ENCODE measurements at places on chromosomes 16 and 17.

DNA sequence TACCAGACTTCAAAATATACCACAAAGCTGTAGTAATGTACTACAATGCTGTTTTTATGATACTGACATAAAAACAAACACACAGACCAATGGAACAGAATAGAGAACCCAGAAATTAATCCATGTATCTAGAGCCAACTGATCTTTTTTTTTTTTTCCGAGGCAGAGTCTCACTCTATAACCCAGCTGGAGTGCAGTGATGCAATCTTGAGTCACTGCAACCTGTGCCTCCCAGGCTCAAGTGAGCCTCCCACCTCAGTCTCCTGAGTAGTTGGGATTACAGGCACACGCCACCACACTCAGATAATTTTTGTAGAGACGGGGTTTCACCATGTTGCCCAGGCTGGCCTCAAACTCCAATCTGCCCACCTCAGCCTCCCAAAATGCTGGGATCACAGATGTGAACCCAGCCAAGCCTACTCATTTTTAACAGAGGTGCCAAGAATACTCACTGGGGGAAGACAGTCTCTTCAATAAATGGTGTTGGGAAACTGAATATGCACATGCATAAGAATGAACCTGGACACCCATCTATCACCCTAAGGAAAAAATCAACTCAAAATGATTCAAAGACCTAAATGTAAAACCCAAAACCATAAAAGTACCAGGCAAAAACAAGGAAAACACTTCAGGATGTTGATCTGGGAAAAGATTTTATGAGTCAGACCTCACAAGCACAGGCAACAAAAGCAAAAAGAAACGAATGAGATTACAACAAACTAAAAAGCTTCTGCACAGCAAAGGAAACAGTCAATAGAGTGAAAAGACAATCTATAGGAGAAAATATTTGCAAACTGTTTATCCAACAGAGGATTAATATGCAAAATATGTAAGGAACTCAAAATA is 63.1 kb downstream of the STX8 start:
- no peak for DNase-seq

GRCh38 chr16:74603848-74604247 is 3.1 kb downstream of the GLG1 start:
- DNase-seq = no peak

DNA sequence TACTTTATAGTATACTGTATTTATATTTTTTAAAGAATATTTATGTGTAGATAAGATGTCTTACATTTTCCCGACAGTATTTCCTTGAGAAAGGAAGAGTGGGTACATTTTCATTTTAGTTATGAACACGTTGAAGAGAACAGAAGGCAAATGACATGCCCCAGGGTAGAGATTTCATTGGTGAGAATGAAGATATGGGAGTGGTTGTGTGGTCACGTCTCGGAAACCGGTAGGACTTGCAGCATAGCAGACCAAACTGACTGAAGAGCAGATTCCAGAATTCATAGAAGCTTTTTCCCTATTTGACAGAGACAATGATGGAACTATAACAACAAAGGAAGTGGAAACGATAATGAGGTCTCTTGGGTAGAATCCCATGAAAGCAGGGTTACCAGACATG is 71.7 kb downstream of the KCNJ2 start:
- DNase-seq = no peak

- no peak for DNase-seq
Measured at GRCh38 chr17:48113201-48113676, 5.7 kb downstream of the SNX11 start.

- DNase-seq = no peak
Measured at GRCh38 chr17:66805567-66805966, 29.4 kb upstream of the CACNG5 start.

DNA sequence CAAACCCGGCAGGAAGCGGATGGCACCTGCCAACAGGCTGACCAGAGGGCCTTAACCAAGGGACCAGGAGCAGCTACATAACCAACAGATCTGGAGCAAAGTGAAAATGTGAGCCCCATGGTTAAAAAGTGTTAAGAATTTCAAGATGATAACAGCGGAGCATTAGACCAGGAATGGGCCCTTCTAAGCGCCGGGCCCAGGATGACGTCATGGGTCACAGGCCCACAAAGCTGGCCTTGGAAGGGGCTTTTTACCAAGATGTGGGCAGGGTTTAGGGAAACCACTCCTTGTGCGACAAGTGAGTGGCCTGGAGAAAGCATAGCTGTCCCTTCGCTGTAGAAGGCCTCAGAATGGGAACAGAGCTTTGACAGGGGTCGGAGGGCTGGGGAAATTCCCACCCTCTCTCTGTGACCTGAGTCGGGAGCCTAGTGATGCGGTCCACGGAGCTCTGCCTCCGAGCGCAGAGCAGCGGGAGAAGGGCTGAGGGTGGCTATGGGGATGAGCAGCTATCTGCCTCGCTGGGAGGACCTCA is 84.4 kb upstream of the RPL38 start:
- DNase-seq = no peak

- no peak for DNase-seq
Measured at GRCh38 chr17:33929181-33929724, 325.8 kb upstream of the CCL2 start.

DNA sequence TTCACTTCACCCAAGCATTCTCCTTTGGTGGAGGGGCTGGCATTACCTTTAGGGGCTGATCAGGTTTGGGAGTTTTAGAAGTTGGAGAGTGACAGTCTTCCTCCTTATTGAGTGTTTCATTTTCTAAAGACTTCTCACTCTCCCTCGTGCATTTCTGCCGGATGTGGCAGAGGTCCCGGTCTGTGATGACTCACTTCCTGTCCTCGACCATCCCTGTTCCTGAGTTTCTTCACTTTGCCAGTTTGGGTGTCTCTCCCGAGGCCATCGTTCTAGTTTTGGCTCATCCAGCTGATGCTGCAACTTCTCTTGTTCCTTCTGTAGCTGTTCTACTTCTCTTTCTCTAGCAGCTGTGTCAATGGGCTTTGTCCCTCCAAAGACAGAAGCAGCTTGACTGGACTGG is 104.3 kb downstream of the PHKB start:
- DNase-seq = no peak

DNA sequence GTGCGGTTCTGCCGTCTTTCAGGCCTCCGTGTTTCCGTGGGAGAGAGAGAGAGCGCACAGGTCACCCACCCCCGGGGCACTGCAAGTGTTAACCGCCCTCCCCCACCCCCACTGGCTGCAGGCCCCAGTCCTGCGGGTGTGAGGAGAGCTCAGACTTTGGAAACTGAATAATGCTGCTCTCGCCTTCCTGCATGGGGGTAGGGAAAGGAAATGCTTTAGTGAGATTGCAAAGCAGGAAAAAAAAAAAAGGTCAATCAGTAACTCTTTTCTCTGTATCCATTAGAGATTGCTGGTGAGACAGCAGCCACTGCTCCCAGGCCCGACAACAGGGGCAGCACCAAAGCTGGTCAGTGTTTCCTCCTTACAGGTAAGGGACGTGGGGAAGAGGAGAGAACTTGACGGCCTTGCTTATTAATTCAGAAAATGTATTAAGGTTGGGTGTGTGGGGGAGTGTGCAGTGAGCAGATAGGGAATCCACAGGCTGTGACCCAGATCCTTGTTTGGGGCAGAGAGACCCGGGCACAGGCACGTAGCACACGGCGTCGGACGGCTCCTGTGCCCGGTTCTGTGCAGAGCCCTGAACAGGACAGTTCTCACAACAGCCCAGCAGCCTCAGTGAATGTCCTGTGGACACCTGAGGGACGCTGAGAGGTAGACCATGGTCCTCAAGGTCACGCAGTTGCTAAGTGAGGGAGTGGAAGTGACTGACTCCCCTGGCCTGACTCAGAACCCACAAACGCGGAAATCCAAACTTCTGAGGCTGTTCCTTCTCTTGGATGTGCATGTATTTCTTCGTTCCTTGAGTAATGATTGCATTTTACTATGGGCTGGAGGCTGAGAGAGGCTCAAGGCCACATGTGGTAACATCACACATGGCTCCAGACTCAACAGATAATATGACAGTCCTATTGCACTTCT is 156.5 kb downstream of the FOXL1 start:
- no peak for DNase-seq

- no peak for DNase-seq
Measured at GRCh38 chr17:13995856-13996271, 73.4 kb upstream of the COX10 start.

DNA sequence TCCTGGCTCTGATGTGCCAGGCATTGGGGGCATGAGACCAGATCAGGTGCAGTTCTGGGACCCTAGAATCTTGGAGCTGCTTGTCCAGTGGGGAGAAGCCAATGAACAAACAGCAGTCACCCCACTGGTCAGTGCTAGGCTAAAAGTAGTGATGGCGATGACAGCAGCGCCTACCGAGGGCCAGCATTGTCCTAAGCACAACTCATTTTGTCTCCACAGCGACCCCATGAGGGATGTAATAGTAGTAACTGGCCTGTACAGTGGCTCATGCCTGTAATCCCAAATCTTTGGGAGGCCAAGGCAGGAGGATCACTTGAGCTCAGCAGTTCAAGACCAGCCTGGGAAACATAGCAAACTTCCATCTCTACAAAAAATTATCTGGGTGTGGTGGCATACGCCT is 6.2 kb downstream of the SMCR8 start:
- DNase-seq = no peak

DNA sequence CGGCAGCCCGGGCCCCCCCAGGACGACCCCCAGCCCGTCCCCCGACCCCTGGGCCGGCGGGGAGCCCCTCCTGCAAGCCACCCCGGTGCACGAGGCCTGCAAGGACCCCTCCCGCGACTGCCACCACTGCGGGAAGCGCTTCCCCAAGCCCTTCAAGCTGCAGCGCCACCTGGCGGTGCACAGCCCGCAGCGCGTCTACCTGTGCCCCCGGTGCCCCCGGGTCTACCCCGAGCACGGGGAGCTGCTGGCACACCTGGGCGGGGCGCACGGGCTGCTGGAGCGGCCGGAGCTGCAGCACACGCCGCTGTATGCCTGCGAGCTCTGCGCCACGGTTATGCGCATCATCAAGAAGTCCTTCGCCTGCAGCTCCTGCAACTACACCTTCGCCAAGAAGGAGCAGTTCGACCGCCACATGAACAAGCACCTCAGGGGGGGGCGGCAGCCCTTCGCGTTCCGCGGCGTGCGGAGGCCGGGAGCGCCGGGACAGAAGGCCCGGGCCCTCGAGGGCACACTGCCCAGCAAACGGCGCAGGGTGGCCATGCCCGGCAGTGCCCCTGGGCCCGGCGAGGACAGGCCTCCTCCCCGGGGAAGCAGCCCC is 15.6 kb upstream of the ZFPM1 start:
- DNase-seq = no peak

GRCh38 chr17:43917348-43918025 is 10.2 kb upstream of the MPP2 start:
- DNase-seq = no peak

GRCh38 chr16:3783516-3783915 is 66.2 kb upstream of the TRAP1 start:
- no peak for DNase-seq

GRCh38 chr17:43958748-43959352 is 5.1 kb upstream of the PYY start:
- no peak for DNase-seq

DNA sequence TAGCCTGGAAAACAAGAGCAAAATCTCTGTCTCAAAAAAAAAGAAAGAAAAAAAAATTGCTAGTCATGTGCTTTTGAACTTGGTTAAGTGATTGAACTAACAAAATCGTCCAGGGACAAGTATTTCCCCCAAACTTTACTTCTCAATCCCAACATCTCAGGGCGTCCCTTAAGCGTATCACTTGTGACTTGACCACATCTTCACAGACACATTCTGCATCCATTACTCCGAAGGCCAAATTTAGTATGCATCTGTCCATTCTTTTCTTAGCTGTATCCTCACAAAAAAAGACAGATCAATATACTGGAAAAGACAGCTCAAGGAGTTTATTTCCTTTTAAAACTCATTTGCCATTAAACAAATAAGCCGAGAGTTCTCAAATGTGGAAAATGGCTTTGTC is 5.9 kb upstream of the JPT1 start:
- DNase-seq = no peak

GRCh38 chr16:1746693-1747195 is 24.6 kb downstream of the NME3 start:
- no peak for DNase-seq

GRCh38 chr16:57764341-57765159 is 29.0 kb downstream of the KATNB1 start:
- no peak for DNase-seq

DNA sequence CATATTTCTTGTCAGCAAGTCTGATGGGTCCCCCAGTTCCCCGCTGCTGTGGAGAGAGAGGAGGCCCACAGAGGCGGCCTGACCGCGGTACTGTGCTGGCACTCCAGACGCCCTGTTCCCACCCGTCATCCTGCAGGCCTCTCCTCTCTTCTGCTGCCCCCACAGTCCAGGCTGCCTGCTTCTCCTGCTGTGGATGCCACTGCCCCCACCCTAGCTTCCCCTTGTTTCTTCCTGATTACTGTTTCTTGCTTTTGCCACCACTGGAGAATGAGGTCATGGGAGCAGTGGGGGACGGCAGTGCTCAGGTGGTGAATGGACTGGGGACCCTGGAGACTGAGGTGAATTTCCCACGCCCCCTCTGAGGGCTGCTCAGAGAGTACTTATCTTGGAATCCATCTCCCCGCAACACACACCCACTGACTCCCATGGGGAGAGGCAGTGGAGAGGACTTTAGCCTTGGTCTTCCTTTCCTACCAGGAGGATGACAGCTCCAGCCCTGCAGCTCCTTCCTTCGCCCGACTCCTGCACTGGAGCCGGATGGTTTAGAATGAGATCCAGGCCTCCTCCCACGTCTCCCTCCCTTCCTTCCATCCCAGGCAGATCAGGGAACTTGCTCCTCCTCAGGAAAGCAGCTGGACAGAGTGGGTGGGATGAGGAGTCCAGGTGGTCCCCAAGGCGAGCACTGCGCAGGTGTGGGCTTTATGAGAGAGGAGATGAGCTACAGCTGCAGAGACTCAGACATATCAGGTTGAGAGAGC is 60.4 kb downstream of the PLXDC1 start:
- DNase-seq = no peak

- no peak for DNase-seq
Measured at GRCh38 chr17:69650881-69651280, 236.4 kb downstream of the MAP2K6 start.

DNA sequence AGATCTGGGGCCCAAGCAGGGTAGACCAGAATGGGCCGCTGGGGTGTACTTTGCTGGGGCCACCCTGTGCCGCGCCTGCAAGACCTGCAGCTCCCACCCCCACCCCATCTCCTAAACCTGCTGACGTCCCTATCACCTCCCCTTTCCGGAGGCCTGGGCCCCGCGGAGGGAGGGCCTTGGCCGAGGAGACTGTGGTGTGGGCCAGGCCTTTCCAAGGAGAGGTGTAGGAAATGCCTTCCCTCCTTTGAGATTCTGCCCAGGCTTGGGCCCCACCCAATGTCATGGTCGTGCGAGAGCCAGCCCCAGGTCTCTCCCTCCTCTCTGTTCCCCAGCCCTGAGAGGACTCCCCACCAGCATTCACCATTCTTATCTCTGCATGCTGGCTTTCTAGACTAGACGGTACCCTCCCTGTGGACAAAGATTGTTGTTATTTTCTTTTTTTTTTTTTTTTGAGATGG is 3.9 kb upstream of the WFIKKN2 start:
- DNase-seq = no peak

DNA sequence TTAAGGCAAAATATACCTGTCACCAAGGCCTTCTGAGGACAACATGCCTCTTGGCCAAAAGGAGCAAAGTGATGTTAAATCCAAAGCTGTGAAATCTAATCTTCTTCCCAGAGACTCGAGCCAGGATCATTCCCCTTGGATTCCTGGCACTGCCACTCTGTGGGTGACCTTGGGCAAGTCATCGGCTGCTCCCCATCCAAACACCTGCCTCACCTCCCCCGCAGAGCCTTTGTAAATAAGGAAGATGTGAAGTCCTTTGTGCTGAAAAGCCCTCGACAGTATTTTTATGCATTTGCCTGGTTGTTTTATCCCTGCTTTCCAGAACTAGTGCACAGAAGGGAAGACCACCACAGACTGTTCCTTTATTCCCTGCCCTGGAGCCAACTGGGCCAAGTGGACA is 5.4 kb upstream of the CEP295NL start:
- no peak for DNase-seq
